Anterior cingulate cortex (tissue), 58 donors: ENCODE measurements at places on chromosomes 4 and X.

- DNase-seq, result no peak
These were observed 81.4 kb upstream of the CPEB2 start for GRCh38 chr4:14920759-14921320.

DNA sequence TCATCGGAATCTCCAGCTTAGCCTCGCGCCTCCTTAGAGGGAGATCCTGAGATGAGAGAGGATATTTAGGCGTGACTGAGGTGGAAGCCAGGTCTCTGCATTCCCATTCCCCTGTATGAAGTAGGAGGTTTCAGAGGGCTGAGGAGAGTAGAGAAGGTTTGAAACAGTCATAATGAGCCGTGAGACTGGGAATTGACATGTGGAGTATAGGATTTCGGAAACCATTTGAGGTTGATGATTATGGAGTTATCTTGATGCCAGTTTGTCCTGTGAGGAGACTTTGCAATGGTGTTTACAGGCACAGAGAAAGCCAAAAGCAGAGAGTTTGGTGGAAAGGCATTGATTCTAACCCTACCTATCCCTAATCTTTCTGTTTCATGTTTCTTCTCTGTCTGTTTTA lies 2.0 kb downstream of the CHST7 start:
- DNase-seq, result no peak

GRCh38 chr4:29805916-29806480 lies 914.2 kb upstream of the PCDH7 start:
- DNase-seq, result no peak

GRCh38 chr4:83473966-83474365 lies 10.9 kb downstream of the ABRAXAS1 start:
- no peak for DNase-seq

GRCh38 chrX:48466696-48467095 lies 3.4 kb downstream of the SLC38A5 start:
- DNase-seq, result no peak

DNA sequence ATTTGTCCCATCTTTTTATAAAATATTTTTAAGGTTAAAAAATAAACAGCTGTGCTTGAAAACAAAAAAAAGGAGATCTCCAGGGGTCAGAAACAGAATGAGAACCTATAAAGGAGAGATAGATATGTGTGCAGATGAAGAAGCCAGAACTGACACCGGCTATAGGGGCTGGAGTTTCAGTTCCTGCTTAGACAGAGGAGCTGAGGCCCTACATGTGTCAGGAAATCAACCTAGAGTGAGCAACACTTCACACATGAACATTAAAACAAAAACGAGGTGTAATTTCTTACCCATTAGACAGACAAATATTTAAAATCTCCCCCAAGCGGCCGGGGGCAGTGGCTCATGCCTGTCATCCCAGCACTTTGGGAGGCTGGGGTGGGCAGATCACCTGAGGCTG lies 17.8 kb upstream of the HUWE1 start:
- no peak for DNase-seq

DNA sequence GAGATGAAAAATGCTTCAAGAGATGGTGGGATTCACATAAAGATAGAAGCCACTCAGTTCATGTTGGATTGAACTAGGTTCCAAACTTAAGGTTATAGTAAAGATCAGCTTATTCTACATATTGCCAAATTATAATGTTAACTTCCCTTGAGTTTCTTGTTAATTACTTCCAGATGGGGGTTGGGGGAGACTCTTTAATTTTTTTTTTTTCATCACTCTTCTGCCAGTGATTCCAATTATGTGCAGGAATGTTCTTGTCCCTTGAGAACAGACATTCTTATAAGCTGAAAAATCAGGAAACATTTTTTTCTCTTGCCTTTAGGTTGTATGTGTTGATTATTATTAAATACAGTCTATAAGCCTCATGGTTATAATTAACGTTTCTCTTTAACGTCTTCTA lies 30.0 kb downstream of the MND1 start:
- DNase-seq, result no peak

DNA sequence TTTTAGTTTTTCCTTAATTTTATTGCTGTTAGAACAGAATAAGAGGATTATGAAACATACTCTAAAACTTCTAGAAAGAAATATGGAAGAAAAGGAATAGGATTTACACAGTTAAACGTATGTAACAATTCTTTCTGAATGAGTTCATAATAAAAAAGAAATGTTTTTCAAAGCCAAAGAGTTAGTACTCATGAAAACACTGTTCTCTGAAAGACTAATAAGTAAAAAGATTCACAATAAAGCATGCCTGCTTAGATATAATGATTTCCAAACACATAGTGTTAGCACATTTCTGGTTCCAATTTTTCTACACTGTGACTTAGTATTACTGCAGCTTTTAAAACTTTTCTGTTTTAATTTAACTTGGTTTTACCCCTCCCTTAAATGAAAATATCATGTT lies 49.8 kb upstream of the PRSS48 start:
- DNase-seq, result no peak

DNA sequence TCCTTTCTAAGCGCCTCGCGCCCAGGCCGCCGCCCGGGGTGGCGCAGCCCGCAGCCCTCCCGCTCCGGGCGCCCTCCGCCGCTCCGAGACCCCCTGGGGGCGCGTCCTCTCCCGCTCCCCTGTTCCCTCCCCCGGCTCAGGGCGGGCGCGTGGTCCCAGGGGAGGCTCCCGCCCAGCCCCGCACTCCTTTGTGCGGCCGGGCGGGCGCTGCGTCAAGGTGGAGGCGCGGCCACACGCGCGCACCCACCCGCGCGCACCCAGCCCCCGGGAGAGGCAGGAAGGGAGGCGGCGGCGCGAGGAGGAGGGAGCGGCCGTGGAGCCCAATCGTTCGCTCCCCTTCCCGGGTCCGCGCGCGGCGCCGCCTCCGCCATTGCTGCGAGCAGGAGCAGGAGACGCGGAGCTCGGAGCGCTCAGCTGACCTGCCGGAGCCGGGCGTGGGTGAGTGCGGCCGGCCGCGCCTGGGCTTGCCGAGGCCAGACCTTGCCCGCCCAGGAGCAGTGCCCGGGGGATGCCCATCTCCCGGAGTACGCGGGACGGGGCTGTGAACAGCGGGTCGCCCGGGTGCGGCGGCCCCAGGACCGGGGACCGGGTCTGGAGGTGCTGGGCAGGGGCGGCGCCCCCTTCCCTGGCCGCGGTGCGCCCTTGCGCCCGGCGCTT lies at the start of gene NSG1:
Gene NSG1, plus strand, starts transcription at position 367 of the 657 bp plus-strand sequence. CDS start 528 bp downstream, outside the sequence.
- no peak for DNase-seq

GRCh38 chrX:75155447-75155826 lies 646 bp downstream of the ABCB7 start:
- DNase-seq, result no peak

- no peak for DNase-seq
These were observed 11.3 kb upstream of the ANOS1 start for GRCh38 chrX:8743126-8743732.

GRCh38 chr4:10007793-10008608 lies 13.3 kb downstream of the SLC2A9 start:
- DNase-seq, result no peak

DNA sequence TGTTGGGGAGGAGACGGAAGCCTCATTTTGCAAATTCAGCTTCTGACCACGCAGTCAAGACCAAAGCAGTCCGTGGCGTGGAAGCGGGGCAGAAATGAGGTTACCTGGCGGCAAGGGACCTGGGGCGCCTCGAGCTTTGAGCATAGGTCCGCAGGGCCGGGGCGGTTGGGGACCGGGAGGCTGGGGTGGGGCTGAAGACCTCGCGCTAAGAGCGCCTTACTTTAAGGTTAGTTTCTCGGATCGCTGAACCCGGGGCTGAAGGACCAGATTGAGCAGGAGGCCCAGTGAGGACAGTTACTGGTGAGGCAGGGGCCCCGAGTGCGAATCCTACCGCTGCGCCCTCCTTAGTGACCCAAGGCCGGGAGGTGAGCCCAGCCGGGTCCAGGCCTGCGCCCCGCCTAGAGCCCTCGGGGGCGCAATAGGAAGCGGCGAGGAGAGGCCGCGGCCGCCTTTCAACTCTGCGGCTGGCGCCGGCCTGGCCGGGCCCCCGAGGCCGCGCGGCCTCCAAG lies 7.5 kb downstream of the MSX1 start:
- no peak for DNase-seq

- DNase-seq, result no peak
These were observed 560.3 kb downstream of the GRID2 start for GRCh38 chr4:92864096-92864495.
